ENCODE measurements at places on chromosomes 2 and 18.

DNA sequence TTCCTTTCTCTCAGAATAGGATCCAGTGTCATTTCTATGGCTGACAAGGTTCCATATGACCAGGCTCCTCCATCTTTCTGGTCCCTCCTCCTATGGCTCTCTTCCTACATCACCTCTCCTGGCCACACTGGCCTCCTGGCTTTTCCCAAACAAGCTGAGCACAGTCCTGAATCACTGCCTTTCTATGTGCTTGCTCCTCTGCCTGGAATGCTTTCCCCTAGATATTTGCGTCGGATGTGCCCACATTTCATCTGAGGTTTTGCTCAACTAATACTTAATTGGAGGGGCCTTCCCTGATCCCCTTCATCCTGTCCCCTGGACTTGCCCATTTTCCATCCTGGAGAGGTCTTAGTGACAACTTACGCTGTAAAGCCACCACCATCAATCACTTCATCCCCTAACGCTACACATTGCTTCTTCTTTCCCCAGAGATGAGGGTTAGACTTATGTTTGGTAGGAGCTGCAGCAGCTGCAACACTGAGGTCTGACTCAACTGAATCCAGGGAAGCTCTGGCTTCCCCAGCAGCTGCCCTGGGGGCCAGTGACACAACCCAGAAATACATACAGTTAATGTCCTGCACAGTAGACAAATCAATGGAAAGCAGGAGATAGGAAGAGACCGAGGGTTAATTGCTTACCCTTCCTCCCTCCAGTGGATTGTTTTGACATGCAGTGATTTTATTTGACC, 42.9 kb downstream of the QPCT start:
- DNase-seq: no peak

GRCh38 chr18:3449512-3450011, 410 bp upstream of the TGIF1 start:
- DNase-seq: peak; percentile 85

- no peak for DNase-seq
Measured at GRCh38 chr2:24080701-24081100, 3.9 kb downstream of the TP53I3 start.

DNA sequence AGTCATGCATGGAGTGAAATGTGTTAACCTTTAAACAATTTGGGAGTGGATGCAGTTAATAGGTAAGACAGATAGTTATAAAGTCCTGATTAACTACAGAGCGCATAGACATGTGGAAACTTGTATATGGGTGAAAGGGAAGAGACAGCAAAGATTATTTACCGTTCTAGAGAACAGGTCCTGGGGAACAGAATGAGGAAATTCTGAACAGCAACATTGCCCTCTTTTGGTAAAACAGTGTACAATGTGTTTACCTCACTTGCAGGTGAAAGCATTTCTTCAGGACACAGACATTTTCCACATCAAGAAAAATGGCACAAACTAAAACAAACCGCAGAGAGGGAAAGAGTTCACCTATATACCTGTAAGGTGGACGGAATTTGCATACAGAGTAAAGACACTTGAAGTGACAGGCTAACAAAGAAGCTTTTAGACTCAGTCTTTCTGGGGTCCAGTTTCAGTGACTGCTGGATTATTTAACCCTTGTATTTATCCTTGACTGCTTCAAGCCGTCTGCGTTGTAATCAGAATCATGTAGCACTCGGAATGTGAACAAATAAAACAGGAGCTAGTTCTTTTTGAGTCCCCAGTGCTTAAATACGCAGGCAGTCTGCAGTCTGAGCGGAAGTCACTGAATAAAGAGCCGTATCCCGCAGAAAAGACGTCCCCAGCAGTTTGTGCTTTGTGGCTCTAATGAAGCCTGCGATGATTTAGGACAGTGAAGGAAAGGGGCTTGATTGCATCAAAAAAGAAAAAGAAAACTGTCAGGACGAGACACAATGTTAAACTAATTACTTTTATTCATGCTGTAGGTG, 364.8 kb upstream of the GALNT5 start:
- DNase-seq: no peak

Measured in type B pancreatic cell (in vitro differentiated cells).